ENCODE measurements at places on chromosomes 7 and 10.

DNA sequence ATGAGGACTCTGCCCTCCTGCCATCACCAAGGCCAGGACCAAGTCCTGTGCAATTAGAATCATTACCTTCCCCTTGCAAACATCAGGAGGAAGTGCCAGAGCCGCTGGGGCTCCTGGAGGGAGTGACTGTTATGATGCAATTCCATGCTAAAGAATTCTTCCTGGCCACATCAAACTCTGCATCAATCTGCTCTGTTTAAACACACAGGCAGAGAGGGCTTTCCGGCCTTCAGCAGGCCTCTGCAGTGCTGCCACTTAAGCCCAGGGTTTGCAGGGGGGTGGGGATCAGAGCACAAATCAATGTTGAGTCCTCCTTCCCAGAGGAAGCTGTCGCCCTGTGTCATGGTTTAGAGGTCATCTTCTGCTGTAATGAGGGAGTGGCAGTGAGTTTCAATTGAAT, 58.1 kb downstream of the CTBP2 start:
- no peaks in the 10 kb centered on the region for H3K4me1 ChIP-seq
- peaks cover 2% of the 10 kb centered on the region for H3K36me3 ChIP-seq
- H3K27me3 ChIP-seq = no peaks in the 10 kb centered on the region
- H3K4me3 ChIP-seq = no peak overlapping the region
- H3K27ac ChIP-seq = no peak overlapping the region

- no peak overlapping the region for H3K27ac ChIP-seq
- H3K27me3 ChIP-seq = peaks cover 12% of the 10 kb centered on the region
- H3K36me3 ChIP-seq = no peaks in the 10 kb centered on the region
- H3K4me1 ChIP-seq = no peaks in the 10 kb centered on the region
Measured at GRCh38 chr7:155984609-155985405, 172.5 kb upstream of the SHH start.

- H3K36me3 ChIP-seq = peaks cover 36% of the 10 kb centered on the region
- H3K27me3 ChIP-seq = no peaks in the 10 kb centered on the region
- H3K4me3 ChIP-seq = no peak overlapping the region
- DNase-seq = peak; percentile 62
- peak overlapping the region; percentile 49 for H3K27ac ChIP-seq
- peaks cover 32% of the 10 kb centered on the region for H3K4me1 ChIP-seq
Measured at GRCh38 chr7:157358041-157358752, 21.4 kb downstream of the DNAJB6 start.

DNA sequence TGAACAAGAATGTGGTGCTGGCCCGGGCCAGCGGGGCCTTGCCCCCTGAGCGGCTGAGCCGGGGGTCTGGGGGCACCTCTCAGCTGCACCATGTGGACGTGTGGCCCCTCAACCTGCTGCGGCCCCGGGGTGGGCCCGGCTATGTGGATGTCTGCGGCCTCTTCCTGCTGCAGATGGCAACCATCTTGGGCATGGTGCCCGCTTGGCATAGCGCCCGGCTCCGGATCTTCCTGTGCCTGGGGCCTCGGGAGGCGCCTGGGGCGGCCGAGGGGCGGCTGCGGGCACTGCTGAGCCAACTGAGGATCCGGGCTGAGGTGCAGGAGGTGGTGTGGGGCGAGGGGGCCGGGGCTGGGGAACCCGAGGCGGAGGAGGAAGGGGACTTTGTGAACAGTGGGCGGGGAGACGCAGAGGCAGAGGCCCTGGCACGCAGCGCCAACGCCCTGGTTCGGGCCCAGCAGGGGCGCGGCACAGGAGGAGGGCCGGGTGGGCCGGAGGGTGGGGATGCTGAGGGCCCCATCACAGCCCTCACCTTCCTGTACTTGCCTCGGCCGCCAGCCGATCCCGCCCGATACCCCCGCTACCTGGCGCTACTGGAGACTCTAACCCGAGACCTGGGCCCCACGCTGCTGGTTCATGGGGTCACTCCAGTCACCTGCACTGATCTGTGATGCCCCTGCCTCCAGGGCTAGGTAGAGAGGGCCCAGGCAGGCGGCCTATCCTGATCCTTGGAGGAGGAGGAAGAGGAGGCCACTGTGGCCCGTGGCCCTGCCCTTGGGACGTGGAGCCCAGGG, 1.1 kb upstream of the TRIP6 start:
- peak overlapping the region; percentile 99 for H3K4me3 ChIP-seq
- H3K4me1 ChIP-seq = peaks cover 19% of the 10 kb centered on the region
- no peak for DNase-seq
- H3K27ac ChIP-seq = peak overlapping the region; percentile 96
- H3K27me3 ChIP-seq = no peaks in the 10 kb centered on the region
- peaks cover 6% of the 10 kb centered on the region for H3K36me3 ChIP-seq

GRCh38 chr10:13272164-13272571, 27.7 kb downstream of the PHYH start:
- H3K4me1 ChIP-seq = 0 out of 2 replicates have a peak, but pooled peaks cover 5% of the 10 kb centered on the region
- peak overlapping the region; percentile 39 for H3K4me3 ChIP-seq
- no peak overlapping the region for H3K27ac ChIP-seq
- DNase-seq = peak; percentile 65
- no peaks in the 10 kb centered on the region for H3K36me3 ChIP-seq

DNA sequence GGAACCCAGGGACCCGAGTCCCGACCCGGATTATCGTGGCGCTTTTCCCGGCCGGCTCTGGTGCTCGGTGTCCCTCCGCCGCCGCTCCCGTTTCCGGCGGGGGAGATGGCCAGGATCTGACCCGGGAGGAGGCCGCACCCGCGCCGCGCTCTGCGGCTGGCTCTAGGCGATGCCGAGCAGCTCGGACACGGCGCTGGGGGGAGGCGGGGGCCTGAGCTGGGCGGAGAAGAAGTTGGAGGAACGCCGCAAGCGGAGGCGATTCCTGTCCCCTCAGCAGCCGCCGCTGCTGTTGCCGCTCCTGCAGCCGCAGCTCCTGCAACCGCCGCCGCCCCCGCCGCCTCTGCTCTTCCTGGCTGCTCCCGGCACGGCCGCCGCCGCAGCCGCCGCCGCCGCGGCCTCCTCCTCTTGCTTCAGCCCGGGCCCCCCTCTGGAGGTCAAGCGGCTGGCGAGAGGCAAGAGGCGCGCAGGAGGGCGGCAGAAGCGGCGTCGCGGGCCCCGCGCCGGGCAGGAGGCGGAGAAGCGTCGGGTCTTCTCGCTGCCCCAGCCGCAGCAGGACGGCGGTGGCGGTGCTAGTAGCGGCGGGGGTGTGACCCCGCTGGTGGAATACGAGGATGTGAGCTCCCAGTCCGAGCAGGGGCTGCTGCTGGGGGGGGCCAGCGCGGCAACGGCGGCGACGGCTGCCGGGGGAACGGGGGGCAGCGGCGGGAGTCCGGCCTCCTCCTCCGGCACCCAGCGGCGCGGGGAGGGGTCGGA, 593 bp downstream of the CDK13 start:
- no peaks in the 10 kb centered on the region for H3K4me1 ChIP-seq
- no peak for DNase-seq
- no peaks in the 10 kb centered on the region for H3K36me3 ChIP-seq
- H3K27me3 ChIP-seq = no peaks in the 10 kb centered on the region
- H3K27ac ChIP-seq = peak overlapping the region; percentile 79
- peak overlapping the region; percentile 88 for H3K4me3 ChIP-seq

DNA sequence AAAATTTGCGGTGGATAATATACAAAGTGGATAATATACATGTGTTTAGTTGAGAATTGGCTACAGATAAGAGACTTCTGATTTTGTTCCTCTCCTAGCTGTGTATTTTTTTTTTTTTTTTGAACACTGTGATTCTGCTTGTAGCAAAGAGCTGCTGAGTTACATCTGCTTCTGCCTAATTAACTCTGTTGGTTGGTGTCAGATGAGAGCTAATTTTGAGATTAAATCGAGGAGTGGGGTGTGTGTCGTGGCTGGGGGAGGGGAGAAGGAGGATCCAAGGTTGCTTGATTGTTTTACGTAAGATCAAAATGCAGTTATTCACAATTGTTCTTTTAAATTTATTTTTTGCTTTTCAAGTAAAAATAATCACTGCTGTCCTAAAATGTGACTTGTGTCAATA, 11.3 kb downstream of the KAT6B start:
- peaks cover 6% of the 10 kb centered on the region for H3K36me3 ChIP-seq
- H3K27me3 ChIP-seq = no peaks in the 10 kb centered on the region
- no peak overlapping the region for H3K27ac ChIP-seq

DNA sequence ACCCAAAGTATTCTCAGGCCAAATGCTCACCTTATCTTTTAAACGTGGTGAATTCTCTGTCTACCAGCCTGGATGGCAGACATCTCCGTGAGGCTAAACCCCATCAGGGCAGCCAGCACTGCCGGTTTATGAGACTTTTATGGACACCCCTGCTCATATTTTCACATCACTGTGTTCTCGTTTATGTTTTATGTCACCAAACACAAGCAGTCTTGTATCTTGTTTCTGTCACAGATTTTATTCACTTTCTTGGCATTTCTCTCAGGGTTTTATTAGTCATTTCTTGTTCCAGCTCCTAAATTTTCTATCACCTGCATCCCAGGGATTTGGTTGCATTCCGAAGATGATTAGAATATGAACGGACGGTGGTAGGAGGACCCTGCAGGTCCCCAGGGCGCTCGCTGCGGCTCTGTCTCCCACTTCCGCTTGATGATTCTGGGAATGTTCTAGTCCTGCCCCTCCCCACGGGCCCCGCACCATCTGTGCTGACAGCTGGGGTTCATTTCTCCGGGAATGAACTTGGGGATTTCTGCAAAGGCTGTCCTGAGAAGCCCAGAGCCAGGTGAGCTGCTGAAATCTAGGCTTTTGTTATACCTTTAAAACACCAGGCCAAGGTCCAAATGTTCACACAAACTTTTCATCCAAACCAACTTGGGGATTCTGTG, 217.6 kb downstream of the GFRA1 start:
- peak; percentile 56 for DNase-seq
- H3K27me3 ChIP-seq = no peaks in the 10 kb centered on the region
- no peak overlapping the region for H3K4me3 ChIP-seq
- peaks cover 31% of the 10 kb centered on the region for H3K4me1 ChIP-seq

DNA sequence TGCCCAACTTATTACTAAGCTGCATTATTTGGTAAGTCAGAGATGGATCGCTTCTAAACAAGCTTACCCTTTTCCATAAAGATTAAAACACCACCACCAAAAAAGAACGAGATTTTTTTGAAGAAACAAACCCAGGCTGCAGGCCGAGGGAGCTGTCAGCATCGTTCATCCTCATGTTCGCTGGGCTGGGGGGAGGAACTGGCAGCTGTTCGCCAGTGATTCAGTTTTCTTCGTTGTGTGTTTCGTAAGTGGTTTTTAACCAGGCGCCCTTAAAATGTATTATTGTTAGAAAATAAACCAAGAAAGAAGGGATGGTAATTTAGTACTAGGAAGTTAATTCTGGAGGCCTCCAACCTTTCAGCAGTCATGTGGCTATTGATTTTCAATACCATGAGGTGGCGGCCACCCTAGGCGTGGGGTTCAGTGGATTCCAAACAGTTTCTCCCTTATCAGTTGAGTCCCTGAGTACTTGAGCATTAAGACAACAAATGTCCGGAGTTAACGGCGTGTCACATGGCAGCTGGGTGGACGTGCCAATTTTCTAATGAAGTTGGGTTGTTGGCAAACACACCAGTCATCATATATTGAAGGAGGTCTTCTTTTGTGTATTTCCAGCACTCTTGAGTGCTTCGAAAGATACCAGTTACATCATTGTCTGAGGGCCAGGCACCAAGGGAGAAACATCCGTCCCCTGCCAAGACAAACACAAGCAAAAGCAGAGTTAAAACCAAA, 173.2 kb downstream of the EBF3 start:
- peaks cover 4% of the 10 kb centered on the region for H3K4me1 ChIP-seq
- no peak overlapping the region for H3K27ac ChIP-seq
- DNase-seq = peak; percentile 13
- no peaks in the 10 kb centered on the region for H3K27me3 ChIP-seq
- no peaks in the 10 kb centered on the region for H3K36me3 ChIP-seq

DNA sequence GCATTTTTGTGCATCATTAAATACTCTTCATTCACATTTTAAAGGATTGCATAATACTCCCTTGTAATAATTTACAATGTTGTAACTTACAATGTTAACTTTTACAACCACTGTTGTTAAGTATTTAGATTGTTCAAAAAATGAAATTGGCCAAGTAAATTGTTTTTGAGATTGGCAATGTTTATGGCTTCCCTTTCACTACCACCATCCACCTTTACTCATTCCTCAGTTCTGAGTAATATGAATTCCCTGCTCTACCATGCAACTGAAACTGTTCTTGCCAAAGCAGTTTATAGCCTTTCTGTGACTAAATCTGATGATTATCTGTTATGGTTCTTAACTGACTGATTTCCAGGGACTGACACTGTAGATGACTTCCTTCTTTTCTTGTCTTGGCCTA, 80.5 kb upstream of the TMEM106B start:
- no peaks in the 10 kb centered on the region for H3K4me1 ChIP-seq
- H3K36me3 ChIP-seq = no peaks in the 10 kb centered on the region
- H3K27ac ChIP-seq = no peak overlapping the region
- H3K4me3 ChIP-seq = no peak overlapping the region
- H3K27me3 ChIP-seq = no peaks in the 10 kb centered on the region

GRCh38 chr10:76559892-76560220, 1077.8 kb downstream of the KCNMA1 start:
- H3K27ac ChIP-seq = no peak overlapping the region
- no peak for DNase-seq
- no peaks in the 10 kb centered on the region for H3K27me3 ChIP-seq
- H3K4me1 ChIP-seq = no peaks in the 10 kb centered on the region
- H3K36me3 ChIP-seq = no peaks in the 10 kb centered on the region
- H3K4me3 ChIP-seq = no peak overlapping the region

- DNase-seq = peak; percentile 40
- no peaks in the 10 kb centered on the region for H3K36me3 ChIP-seq
- H3K4me1 ChIP-seq = no peaks in the 10 kb centered on the region
- H3K4me3 ChIP-seq = peak overlapping the region; percentile 81
Measured at GRCh38 chr7:141550386-141551093, 670 bp upstream of the AGK start.

DNA sequence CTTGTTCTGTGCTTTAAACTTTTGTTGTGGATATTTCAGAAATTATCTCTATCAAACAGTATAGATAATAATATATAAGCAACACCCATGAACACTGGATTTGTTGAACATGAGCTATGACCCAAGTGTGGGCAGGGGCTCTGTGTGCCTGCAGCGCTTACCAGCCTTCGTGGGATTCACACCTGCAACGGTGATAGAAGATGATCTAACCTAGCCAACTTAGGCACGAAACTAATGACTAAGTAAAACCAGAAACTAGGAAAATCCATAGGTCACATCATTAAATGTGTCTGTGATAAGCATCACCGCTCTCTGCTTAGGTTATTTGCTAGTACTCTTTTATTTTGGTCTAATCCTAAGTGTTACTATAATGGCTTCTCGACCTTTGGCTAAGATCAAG, 18.0 kb downstream of the SPAG6 start:
- no peaks in the 10 kb centered on the region for H3K36me3 ChIP-seq
- H3K4me1 ChIP-seq = no peaks in the 10 kb centered on the region
- H3K27me3 ChIP-seq = no peaks in the 10 kb centered on the region
- no peak overlapping the region for H3K4me3 ChIP-seq
